Hematopoietic multipotent progenitor cell treated with erythropoietin and hydrocortisone succinate and interleukin-3 and kit ligand, for 4 days (in vitro differentiated cells): ENCODE measurements at places on chromosomes 7 and 10.
A peak's percentile ranks its signal among the peaks of the same experiment; 100 is the strongest.

GRCh38 chr10:75978213-75978612 lies 546.8 kb downstream of the LRMDA start:
- no peak for DNase-seq

GRCh38 chr7:44073664-44074348 lies 8.4 kb upstream of the PGAM2 start:
- peak; percentile 86 for DNase-seq

GRCh38 chr10:107914450-107915214 lies 750.1 kb upstream of the SORCS1 start:
- DNase-seq = peak; percentile 3

- peak; percentile 66 for DNase-seq
Measured at GRCh38 chr7:138387755-138388475, 72.1 kb upstream of the TRIM24 start.

DNA sequence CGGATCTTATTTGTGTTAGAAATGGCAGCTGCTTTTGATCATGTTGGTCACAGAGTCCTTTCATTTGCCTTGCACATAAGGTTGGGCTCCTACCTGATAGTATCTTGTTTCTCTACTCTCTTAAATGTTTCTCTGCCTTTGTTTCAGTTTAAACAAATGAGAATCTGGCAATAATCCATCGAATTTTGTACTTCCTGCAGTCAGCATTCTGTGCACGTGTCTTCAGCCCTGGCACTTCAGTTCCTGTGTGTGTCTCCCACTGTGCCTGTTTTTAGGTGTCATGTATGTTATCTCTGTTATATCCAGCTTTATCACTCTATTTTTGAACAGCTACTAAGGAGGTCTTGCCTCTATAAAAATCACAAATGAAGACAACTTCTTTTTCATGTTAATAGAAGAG lies 28.4 kb upstream of the PTER start:
- peak; percentile 8 for DNase-seq

DNA sequence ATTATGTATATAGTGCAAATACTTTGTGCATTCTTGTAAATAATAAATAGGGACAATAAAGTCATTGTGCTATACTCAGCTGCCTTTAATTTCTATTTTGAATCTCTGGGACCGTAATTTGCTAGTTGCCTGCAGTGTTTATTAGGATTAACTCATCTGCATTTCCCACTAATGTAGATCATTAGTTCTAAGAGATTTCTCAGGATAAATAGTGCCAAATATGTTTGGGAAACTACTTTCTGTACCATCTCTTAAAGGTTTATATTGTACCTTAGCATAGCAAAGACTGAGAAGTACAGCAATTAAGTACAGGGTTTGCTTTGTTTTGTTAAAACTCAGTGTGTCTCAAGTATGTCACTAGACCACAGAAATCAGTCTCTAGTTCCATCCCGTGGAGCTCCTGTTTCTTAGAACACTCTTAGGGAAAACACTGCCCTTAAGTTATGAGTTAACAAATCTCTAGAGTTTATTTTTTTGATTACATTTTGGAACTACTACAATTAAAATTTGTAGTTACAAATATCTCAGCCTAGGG lies 26.0 kb downstream of the ADD3 start:
- no peak for DNase-seq

- no peak for DNase-seq
Measured at GRCh38 chr7:41691286-41692190, 11.4 kb downstream of the INHBA start.

DNA sequence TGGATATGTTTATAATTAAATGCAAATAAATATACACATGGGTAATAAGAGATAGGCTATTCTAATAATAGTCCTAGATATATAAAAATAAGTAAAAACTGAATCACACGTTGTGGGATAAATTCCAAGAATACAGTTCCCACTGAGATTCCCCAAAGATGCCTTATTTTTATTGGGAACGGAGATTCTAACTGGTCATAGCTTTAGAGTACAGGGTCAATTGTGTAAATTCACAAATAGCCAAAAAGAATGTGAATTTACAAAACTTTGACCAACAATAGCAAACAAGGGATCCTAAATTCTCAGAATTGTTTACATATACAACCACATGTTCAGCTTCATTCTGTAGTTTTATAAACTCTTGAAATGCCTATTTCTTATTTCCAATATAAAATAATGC lies 65.0 kb downstream of the VSTM4 start:
- DNase-seq = no peak
